ENCODE measurements at places on chromosomes 12 and 14.
A peak's percentile ranks its signal among the peaks of the same experiment; 100 is the strongest.

- no peak for DNase-seq
Measured at GRCh38 chr12:70994217-70994788, 73.8 kb upstream of the PTPRR start.

GRCh38 chr12:2294651-2295475 is 242.1 kb downstream of the CACNA1C start:
- no peak for DNase-seq

- peak; percentile 43 for DNase-seq
Measured at GRCh38 chr14:104650057-104650980, 39.1 kb upstream of the INF2 start.

DNA sequence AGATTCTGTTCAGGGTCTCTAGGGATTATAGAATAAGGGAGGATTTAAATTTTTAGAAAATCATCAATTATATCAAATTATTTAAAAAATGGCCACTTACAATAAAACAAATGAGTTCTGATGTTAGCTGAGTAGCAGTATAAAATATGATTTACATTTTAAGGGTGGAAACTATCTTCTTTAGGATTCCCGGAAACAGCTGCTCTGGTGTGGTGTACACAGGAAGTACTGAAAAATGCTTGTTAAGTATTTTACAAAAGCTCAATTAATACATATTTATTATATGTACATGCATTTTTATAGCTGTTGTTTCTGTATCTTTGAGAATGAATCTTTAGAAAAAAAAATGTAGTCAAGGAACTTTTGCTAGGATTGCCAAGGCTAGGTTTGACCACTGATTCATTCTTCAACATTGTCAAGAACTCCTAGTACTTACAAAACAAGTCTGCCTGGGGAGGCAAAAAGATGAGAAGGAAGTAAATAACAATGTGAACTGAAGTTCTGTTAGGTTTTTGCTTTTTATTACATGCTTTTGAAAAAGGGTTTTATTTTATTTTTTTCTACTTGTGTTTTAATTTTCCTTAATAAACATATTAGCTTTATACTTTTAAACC is 48.0 kb downstream of the ARF6 start:
- DNase-seq = no peak

DNA sequence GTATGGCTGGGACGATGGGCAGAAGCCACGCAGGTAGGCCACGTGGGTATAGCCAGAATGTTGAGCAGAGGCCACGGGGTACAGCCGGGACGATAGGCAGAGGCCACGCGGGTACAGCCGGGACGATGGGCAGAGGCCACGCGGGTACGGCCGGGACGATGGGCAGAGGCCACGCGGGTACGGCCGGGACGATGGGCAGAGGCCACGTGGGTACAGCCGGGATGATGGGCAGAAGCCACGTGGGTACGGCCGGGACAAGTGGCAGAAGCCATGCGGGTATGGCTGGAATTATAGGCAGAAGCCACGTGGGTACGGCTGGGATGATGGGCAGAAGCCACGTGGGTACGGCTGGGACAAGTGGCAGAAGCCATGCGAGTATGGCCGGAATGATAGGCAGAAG is 195.0 kb downstream of the TTC7B start:
- DNase-seq = no peak

GRCh38 chr14:37027188-37027824 is 145.1 kb downstream of the SLC25A21 start:
- no peak for DNase-seq

DNA sequence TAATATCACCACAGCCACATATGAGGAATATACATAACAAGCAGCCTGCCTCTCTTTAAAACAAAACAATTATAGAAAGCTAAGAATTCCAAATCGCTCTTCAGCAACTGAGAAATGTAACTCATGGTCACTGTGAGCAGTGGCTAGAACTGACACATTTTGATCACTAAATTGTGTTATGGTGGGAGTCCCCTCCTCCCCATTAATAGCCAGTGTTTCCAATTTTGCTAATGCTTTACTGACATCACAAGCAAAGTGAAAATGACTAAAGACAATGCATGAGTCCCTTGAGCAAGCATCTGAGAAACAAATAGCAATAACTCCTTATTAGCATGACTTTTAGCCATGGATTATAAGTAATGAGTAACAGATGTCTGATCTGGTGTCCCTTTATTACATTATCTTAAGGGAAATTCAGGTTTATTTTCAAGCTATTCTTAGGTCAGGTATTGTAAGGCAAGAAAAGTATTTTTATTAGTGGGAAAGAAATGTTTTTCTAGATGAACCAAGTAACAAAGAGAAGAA is 148.3 kb downstream of the KCNH5 start:
- no peak for DNase-seq

- DNase-seq = peak; percentile 69
Measured at GRCh38 chr12:124939421-124940142, 25.1 kb upstream of the UBC start.

DNA sequence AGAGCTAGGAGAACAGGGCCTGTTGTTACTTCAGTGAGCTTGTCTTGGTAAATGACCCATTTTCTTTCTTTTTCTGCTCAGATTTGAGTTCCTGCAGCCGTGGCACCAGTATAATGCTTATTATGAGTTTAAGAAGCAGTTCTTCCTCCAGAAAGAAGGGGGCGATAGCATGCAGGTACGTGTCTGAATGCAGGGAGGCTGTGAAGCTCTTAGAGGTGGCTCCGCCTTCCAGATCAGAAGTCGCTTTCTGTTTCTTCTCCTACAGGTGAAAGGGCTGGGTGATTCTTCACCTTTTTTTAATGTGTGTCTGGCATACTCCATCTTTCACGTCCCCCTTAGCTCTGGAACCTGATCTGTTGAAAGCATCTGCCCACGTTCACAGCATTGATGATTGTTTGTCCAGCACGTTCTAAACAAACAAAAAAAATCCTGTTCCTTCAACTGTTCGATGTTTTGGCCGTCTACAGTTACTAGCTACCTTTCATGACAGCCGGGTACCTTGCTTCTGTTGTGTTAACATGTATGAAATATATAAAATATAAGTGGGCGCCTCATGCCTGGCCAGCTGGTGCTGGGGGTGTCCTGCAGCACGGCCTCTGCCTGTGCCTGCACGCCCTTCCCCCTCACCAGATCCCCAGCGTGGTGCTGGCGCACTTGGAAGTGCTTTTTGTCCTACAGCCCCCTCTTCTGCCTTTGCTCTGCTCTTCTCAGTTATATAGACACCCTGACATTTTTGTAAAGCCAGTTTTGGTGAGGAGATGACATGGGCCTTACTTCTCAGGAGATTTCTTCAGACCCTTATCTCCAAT is 44.6 kb downstream of the SFSWAP start:
- DNase-seq = peak; percentile 10

GRCh38 chr14:24838945-24839616 is 205.1 kb upstream of the GZMB start:
- no peak for DNase-seq

DNA sequence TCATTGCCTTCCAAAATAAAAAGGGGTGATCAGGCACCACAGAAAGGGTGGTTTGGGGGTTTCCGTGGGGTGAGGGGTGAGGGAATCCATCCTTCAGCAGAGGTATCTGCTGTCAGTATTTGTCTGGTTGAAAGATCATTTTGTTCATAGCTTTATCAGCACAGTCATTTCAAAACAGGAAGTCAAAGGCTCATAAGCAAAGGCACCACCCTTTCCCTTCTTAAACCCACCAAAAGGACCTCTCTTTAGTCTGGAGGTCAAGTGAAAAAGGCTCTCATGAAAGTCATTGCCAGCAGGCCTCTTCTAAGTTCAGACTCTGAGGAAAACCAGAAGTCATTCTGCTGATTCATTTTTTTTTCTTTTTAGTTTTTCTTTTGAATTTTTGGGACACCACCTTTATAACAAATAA is 6.2 kb downstream of the CHST11 start:
- DNase-seq = no peak
